Activated CD4-positive, alpha-beta T cell treated with anti-CD3 and anti-CD28 coated beads, Interleukin-2, amount 10 ng/mL, durations not matched to agents 7 days and 5 days (primary cell): ENCODE measurements at places on chromosomes 12 and 14. TPM values are rescaled to one million over a fixed set of nuclear protein-coding genes. Genes with fewer than 3 reads are reported as not detected.

Gene RFLNA
- not detected for total RNA-seq

Gene BICDL1
- 51.2 TPM for total RNA-seq

Gene TAS2R43
- 1.9 TPM for total RNA-seq

DNA sequence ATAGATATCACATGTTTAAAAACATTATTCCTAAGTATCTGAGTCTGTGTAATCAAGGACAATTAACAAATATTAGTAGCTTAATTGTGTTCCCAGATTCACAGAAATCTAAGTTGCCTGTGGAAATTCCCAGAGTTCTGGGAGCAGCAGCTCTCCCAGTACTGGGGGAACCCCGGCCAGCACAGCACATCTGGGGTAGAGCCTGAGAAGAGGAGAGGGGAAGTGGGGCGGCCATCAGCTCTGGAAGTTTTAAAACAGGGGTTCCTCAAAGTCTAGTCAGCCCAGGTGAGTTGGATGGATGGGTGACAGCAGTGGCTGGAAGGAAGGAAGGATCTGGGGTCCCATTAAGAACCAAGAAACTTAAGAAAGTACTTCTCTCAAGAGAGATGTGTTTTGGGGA lies 24.6 kb downstream of the PRICKLE1 start:
- no peak for DNase-seq

DNA sequence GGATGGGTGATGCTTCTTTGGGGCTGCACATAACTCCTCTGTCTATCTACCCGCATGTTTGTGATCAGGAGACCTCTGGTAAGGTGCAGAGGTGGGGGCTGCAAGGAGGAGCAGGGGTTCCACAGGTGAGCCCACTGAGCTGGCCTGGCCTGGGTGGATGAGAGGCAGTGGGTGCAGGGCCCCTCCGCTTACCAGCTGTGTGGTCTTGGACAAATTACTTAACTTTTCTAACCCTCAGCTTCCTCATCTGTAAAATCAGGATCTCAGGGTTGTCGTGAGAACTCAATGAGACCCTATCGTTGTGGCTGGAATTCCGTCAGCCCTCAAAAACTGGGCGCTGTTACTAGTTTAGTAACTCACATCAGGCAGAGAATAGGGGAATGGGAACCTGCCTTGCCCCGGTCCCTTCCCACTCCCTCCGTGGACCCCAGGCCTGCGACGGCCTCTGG lies 7.5 kb downstream of the PTPN6 start:
- no peak for DNase-seq

DNA sequence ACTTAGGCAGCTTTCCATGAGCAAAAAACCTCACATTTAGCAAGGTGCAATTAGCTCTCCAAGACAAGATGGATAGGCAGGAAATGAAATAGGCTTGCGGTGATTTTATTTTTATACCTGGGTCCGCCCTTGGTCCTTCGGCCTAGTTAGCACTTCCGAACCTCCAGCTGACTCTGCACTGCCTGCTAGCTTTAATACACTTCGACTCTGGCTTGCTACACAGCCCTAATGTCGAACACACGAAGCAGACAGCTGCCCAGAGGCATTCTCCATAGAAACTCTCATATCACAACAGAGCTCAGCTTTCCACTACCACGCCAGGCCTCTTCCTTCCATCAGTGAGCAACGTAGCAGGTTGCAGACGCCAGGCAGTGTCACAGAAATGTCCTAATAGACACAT lies 688.0 kb downstream of the VRK1 start:
- DNase-seq: no peak

GRCh38 chr12:124405592-124405991 lies 110.7 kb downstream of the RFLNA start:
- DNase-seq: no peak

- no peak for DNase-seq
Observed at GRCh38 chr12:102970780-102971179, 13.3 kb downstream of the ASCL1 start.

- DNase-seq: no peak
Observed at GRCh38 chr12:51949342-51950030, 2.0 kb upstream of the ACVR1B start.
